PC-9 (cell line): ENCODE measurements at places on chromosomes 1 and 21. TPM values are rescaled to one million over a fixed set of nuclear protein-coding genes. Genes with fewer than 3 reads are reported as not detected.
A peak's percentile ranks its signal among the peaks of the same experiment; 100 is the strongest.

Gene OPTC
- total RNA-seq, result not detected in 2 replicates

- no peak overlapping the region for H3K4me3 ChIP-seq
- H3K36me3 ChIP-seq, result no peaks in the 10 kb centered on the region
- peak overlapping the region; percentile 35 for H3K27ac ChIP-seq
Observed at GRCh38 chr1:92583821-92584760, 97.4 kb upstream of the GFI1 start.

GRCh38 chr1:6465461-6466005, 440 bp downstream of the TNFRSF25 start:
- DNase-seq, result no peak
- H3K4me3 ChIP-seq, result no peak overlapping the region
- no peaks in the 10 kb centered on the region for H3K27me3 ChIP-seq
- H3K4me1 ChIP-seq, result no peaks in the 10 kb centered on the region
- no peak overlapping the region for H3K27ac ChIP-seq

GRCh38 chr1:77143529-77144121, 75.6 kb downstream of the PIGK start:
- no peak overlapping the region for H3K27ac ChIP-seq
- no peaks in the 10 kb centered on the region for H3K4me1 ChIP-seq
- H3K36me3 ChIP-seq, result no peaks in the 10 kb centered on the region
- no peak for DNase-seq

Gene CFH
- 3.8 and 4.0 TPM in 2 replicates for total RNA-seq

GRCh38 chr1:35886577-35887431, 3.8 kb downstream of the AGO1 start:
- no peak overlapping the region for H3K27ac ChIP-seq
- no peak for DNase-seq
- H3K4me1 ChIP-seq, result no peaks in the 10 kb centered on the region
- H3K36me3 ChIP-seq, result peaks cover 10% of the 10 kb centered on the region
- H3K4me3 ChIP-seq, result no peak overlapping the region

GRCh38 chr1:208172423-208173145, 71.6 kb downstream of the PLXNA2 start:
- no peak overlapping the region for H3K4me3 ChIP-seq
- no peaks in the 10 kb centered on the region for H3K27me3 ChIP-seq
- H3K36me3 ChIP-seq, result no peaks in the 10 kb centered on the region
- H3K4me1 ChIP-seq, result peaks cover 14% of the 10 kb centered on the region

GRCh38 chr21:30232011-30232410, 16.1 kb upstream of the CLDN8 start:
- H3K27me3 ChIP-seq, result no peaks in the 10 kb centered on the region
- no peak for DNase-seq
- no peak overlapping the region for H3K27ac ChIP-seq
- H3K4me3 ChIP-seq, result no peak overlapping the region
- H3K4me1 ChIP-seq, result peaks cover 35% of the 10 kb centered on the region

GRCh38 chr21:33265664-33266049, 510 bp upstream of the IL10RB start:
- no peaks in the 10 kb centered on the region for H3K27me3 ChIP-seq
- no peak for DNase-seq
- H3K27ac ChIP-seq, result no peak overlapping the region
- peaks cover 23% of the 10 kb centered on the region for H3K4me1 ChIP-seq
